ENCODE measurements at places on chromosomes 5 and 9.

- no peak for DNase-seq
These were observed 187.1 kb upstream of the GRIN3A start for GRCh38 chr9:101925498-101925897.

GRCh38 chr5:34530637-34531036 lies 125.5 kb upstream of the RAI14 start:
- peak; percentile 66 for DNase-seq

DNA sequence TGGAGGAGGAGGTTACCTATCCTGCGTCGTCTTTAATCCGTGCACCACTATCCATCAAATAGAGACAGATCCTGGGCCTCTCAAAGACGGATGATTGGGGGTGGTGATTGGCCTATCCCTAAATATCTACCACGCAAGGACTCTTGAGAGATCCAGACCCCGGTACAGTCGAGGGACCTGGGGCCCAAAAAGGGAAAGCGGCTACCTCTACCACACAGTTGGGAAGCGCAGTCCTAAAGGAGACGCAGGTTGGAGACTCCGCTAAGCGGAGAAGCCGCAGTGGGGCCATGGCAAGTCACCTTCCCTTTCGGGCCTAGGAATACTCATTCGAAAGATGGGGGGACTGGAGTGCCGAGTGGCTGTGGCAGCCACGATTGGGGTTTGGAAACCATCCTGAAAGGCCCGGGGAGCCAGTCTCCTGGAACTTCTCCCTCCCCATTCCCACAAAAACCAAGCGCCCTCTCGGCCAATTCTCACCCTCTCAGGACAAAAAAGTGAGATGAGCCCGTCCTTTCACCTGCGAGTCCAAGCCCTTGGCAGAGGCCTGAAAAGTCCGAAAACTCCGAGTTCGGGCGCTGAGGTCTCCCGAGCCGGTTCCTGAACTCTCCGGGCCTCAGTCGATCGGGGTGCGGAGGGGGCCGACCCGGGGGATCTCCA lies 499 bp upstream of the FOXE1 start:
- no peak for DNase-seq

DNA sequence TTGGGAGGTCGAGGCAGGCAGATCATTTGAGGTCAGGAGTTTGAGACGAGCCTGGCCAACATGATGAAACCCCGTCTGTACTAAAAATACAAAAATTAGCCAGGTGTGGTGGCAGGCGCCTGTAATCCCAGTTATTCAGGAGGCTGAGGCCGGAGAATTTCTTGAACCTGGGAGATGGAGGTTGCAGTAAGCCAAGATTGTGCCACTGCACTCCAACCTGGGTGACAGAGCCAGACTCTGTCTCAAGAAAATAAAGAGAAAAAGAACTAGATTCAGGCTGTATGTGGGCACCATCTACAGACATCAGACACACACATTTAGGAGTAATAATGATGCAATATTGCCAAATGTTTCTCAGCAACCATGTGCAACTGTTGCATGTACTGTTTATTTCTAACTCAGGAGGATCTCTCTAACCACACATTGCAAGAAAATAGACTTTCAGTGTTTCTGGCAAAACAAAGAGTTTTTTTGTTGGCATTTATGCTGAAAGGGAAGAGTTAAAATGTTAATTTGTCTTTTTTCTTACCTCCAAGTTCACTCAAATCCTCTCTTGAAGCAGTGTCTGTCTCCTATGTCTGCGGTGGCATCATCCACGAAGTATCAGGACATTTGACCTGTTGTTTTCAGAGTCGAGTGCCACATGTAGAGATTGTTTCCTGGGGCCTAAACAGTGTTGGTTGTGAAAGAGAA lies 5.1 kb upstream of the ORM1 start:
- peak; percentile 68 for DNase-seq

DNA sequence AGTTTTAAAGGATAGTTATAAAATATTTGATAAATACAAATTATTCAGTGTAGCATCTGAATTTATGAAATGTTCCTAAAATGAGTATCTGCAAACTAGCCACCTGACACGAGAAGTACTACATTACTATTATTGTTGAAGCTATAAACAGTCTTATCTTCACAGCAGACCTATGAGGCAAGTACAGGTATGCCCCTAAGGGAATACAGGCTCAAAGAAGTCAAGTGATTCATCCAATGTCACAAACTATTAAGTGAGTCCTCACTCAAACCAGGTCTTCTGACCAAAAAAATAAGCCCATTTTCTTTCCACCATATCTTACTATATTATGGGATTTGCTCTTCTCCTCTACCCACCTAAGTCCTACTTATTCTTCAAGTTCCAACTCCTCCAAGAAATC lies 28.7 kb downstream of the STRBP start:
- DNase-seq = no peak
